ENCODE measurements at places on chromosomes 11 and 22.

- DNase-seq: no peak
These were observed 212.6 kb upstream of the SORL1-AS1 start for GRCh38 chr11:121665206-121665838.

- no peak for DNase-seq
These were observed 41.6 kb downstream of the FANCF start for GRCh38 chr11:22583963-22584492.

GRCh38 chr11:58928107-58928499 lies 11.2 kb upstream of the GLYATL1 start:
- DNase-seq: no peak

DNA sequence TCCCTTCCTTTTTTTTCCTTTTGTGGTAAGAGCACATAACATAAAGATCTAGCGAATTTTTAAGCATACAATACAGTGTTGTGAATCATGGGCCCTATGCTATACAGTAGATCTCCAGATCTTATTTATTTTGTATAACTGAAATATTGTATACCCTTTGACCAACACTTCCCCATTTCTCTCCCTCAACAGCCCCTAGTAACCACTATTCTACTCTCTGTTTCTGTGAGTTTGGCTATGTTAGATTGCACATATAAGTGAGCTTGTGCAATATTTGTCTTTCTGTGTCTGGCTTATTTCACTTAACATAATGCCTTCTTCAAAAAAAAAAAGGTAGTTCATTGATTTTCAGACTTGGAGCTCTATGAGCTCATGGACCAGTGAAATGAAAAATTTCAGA lies 180.5 kb downstream of the C11orf91 start:
- DNase-seq: no peak

DNA sequence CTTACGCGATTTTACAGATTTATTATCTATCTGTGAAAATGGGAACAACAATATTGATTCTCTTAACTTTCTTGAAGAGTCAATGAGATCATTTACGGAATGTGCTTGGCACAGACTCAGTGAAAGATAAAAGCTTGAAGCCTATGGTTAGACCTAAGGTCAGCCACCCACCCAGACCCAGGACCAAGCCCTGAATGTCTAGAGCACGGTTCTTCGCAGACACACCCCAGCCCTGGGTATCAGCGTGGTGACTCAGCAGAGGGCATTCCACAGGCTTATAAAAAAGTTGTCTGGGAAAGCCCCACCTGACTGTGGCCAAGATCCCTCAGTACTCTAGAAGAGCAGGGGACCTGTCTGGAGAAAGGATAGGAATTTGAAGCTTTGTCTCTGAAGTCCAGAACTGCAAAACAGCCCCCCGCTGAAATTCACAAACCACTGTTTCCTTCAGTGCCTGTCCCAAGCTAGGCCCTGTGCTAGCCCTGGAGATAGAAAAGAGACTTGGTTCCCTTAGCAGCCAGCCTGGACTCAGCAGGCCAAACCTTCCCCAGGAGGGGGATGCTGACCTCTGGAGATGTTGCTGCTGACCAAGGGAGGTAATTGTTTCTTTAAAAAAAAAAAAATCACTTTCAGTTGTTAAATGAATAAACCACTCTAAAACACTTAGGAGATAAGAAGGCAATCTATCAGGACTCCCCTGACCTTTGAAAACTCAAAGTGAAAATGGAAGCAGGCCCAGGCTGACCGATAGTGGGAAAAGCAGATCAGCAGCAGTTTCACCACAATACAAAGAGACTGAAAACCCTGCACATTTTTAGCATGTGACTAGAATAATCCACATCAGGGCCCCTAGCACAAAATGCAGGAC lies 114.0 kb downstream of the ABTB2 start:
- peak; percentile 36 for DNase-seq

DNA sequence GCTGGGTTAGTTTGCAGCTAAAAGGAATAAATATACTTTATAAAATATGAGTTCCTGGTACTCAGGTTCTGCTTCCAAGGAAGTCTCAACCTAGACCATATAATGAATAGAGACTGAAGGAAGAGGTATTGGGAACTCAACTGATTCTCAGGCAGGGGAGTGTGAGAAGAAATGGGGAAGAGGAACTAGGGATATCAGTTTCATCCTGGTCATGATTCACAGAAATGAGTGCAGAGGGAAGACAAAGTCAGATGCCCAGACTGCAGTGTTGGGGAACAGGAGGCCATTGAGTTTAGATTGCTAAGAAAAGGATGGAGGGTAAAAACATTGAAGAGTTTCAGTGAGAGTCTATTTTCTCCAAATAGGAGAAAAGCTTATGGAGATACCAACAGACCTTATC lies 28.8 kb downstream of the PLAAT5 start:
- DNase-seq: no peak

DNA sequence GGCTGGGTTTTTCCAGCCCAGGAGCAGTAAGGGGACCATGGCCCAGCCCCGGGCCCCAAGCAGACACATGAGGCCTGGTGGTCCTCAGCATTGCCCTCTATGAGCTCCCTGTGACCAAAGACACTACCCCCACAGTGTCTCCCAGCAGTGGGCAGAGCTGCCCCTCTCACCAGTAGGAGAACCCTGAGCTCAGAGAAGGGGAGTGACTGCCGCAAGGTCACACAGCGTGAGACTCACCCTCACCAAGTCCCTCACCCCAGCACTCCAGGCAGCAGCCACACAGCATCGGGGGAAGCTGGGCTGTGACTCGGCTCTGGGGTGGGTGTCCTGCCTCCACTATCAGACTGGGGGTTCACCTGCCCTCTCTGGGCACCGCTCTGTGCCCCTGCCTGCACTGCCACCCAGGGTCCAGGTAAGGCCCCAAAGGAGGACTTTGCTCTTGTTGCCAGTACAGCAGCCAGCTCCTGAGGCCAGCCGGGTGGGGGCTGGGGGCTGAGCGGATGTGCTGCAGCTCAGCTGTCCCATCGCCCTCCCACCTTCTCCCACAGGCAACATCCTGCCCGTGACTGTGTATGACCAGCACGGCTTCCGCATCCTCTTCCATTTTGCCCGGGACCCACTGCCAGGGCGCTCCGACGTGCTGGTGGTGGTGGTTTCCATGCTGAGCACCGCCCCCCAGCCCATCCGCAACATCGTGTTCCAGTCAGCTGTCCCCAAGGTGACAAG lies 7.9 kb upstream of the SH3BP1 start:
- DNase-seq: no peak

- no peak for DNase-seq
These were observed 45.6 kb downstream of the ZNF280B start for GRCh38 chr22:22462813-22463567.

DNA sequence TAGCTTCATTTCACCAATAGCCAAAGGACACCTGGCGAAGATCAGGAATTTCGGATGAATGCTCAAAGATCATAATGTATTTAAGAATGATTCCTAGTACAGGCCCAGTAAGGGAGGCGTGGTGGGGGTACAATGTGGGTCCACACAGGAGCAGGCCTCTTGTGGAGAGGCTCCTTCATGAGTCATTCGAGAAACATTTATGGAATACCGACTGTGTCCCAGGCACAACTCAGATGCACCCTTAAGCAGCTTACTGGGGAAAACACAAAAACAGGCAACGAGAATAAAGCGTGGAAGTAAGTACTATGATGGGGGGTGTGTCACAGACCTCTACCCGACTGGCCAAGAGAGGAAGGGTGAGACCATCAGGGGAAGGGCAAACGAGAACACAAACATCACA lies 44.5 kb downstream of the SMCO4 start:
- no peak for DNase-seq

GRCh38 chr22:38317995-38318715 lies 922 bp upstream of the CSNK1E start:
- DNase-seq: no peak

DNA sequence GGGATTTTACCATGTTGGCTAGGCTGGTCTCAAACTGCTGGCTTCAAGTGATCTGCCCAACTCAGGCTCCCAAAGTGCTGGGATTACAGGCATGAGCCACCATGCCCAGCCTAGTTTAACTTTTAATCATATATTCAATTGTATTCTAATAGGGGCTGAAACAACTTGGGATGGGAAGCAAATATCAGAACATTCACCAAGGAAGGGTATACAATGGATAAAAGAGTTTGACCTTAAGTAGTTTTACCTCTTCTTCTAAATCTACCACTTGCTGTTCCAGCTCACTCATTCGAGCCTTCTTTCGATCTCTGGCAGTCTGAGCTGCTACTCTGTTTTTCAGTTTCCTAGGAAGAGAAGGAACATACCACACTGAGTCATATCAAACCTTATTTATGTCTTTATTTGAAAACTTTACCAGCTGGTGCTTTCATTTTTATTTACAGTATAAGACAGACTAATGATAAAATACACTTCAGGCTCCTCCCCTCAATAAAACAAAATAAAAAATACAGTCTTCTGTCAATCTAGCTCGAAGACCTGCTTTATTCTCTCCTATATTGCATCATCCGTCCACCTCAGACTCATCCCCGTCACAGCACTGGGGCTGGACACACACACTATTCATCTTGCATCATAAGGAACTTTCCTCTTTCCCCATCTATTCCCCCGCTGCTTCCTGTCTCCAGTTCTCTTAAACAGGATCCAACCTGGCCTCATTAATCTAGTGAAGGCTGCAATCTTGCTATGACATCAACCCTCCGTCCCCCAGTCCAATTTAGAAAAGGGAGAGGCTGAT lies 1.4 kb downstream of the XBP1 start:
- no peak for DNase-seq

Data from activated CD4-positive, alpha-beta T cell treated with anti-CD3 and anti-CD28 coated beads, Interleukin-2, amount 50 U/mL, for 24 hours (primary cell).